ENCODE measurements at places on chromosomes 7 and 10.
A peak's percentile ranks its signal among the peaks of the same experiment; 100 is the strongest.

GRCh38 chr10:24700948-24701347 lies 22.7 kb downstream of the ARHGAP21 start:
- no peak for DNase-seq

- DNase-seq: no peak
These were observed 127.4 kb downstream of the ZNF365 start for GRCh38 chr10:62501547-62501946.

- no peak for DNase-seq
These were observed 537.1 kb upstream of the POM121L12 start for GRCh38 chr7:52498366-52498765.

DNA sequence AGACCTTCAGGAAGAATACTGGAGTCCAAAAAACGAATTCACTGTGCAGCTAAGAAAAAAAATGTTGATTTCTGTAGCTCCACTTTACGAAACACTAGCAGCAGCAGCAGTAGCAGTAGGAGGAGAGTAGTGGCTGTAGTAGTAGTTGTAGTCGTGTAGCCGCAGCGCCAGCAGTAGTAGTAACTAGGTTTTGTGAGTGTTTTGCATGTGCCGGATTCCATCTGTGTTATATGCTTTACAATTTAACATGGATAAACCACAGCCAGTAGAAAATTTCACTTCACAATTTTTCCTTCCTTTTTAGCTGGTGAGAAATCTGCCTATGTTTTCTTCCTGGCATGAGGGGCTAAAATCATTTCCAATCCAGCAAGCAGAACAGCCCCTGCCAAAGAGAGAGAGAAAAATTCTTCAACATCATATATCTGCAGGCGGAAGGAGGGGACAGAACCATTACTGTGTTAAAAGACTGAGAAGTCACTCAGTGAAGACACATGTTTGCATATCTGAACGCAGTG lies 148.4 kb upstream of the C7orf33 start:
- DNase-seq: no peak

DNA sequence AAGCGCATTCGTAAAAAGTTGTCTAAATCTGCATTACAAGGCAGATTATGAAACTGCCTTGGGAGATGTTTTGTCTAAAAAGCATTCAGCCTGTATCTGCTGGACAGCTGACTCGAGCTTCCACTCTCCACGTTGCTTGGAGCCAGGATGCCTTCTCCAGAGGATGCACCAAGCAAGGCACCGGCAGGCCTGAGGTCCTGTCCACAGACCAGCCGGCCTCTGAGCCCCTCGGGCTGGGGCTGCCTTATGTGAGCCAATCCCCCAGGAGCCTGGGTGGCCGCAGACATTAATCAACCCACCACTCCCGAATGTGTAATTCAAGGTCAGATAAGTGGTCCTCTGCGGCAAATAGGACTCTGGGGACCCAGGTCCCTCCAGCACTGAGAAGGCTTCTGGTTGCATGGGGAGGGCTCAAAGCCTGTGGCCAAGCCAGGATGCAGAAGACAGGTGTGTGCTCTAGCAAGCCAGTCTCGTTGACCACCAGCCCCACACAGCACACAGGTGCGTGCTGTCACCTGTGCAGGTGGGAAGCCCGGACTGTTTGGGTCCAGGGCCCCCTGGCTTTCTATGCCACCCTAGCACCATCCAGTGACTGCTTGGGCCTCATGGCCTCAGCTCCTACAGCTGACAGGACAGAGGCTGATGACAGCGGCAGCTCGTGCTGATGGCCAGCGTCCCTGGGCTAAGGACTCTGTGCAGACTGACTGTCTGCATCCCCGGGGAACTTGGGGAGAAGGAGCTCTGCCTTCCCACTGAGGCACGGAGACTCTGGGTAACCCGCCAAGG lies 4.8 kb upstream of the RET start:
- DNase-seq: no peak

DNA sequence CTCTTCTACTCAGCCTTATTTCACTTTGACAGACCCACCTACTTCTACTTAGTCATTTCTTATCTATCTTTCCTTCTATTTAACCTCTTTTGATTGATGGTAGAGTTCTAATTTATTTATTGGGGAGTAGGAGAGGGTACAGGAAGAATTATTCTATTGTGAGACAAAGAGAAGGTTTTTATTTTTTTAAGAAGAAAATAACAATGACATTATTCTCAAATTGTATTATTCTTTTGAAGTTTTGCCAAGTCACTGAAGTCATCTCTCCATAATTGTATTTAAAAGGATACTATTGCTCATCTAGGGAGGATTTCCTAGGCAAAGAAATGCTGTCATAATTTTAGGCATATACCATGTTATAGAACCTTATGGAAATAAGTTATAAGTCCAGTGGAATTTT lies 52.7 kb downstream of the ITGB8 start:
- no peak for DNase-seq

DNA sequence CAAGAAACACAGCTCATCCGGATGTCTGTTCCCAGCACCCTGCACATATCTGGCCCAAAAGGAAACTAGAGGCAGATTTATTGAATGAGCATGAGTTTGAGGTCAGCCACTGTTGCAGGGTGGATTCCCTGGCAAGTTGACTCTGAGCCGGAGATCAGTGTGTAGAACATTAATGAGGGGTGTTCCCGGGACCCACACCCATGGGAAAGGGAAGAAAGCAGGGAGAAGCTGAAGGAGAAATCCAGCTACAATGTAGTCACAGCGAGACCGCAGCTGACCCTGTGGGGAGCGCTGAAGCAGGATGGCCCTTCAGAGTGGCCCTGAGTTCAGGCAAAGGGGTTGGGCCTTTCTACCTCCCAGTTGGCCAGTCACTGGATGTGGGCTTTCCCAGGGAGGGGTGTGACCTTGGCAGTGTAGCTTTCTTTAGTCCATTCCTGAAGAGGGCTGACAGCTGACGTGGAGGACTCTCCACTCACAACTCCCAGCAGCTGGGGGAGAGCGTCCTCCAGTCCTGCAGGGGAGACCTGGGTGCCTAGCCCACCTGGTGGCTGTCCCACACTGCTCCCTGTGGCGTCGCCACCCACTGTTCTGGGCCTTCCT lies 324.2 kb upstream of the ZMIZ1 start:
- DNase-seq: no peak

- no peak for DNase-seq
These were observed 132.7 kb downstream of the ICA1 start for GRCh38 chr7:8129318-8129659.

- DNase-seq: no peak
These were observed 52.2 kb downstream of the UNCX start for GRCh38 chr7:1284743-1285458.

DNA sequence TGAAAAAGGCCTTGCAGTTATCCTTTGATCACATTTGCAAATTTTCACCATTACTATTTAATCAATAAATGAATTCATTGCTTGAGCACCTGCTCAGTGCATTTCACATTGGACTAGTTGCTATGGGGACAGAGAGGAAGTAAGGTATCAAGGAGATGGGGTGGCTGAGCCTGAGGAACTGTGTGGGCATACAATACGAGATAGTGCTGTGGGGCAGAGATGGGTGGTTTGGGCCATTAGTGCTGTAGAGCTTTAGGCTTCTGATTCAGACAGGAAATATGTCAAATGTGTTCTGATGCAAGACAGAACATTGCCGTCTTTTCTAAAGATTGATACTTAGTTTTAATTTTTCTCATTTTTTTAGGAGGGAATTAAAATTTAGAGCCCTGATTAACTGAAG lies 13.2 kb downstream of the ITGB8 start:
- no peak for DNase-seq

GRCh38 chr10:8245131-8245813 lies 190.8 kb downstream of the GATA3 start:
- DNase-seq: peak; percentile 56

DNA sequence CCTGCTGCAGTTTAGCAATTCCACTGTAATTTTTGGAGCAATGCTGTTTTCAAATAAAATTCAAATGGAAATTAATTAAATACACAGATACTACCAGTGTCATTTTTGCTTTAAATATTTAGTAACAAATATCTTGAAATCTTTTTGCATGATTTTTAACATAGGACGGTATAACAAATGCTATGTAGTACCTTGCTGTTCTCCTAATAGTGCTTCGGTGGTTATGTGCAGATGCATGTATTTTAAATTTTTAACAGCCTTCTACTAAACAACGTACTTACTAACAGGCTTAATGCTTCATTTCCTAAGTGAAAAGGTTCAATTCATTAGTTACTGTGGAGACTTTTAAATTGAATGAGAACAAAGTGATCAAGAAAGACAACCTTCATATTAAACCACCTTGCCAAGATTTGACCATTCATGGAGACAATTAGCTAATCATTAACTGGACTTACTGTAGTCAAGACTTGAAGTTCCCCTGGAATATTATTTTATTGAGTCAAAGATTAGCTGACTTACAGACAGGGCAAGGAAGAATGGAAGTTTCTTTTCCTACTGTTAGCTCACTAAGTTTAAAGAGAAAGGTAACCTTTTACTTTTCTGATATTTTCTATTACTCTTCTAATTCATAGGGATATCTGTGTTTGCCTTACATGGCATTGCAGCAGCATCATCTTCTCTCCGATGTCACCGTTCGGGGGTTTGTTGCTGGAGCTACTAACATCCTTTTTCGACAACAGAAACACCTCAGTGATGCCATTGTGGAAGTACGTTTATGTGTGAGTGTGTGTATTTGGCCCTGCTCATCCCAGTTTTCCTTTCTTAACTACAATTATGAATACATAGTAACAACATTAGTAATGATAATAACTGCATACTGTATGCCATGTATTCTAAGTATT lies 74.3 kb downstream of the AVL9 start:
- no peak for DNase-seq

DNA sequence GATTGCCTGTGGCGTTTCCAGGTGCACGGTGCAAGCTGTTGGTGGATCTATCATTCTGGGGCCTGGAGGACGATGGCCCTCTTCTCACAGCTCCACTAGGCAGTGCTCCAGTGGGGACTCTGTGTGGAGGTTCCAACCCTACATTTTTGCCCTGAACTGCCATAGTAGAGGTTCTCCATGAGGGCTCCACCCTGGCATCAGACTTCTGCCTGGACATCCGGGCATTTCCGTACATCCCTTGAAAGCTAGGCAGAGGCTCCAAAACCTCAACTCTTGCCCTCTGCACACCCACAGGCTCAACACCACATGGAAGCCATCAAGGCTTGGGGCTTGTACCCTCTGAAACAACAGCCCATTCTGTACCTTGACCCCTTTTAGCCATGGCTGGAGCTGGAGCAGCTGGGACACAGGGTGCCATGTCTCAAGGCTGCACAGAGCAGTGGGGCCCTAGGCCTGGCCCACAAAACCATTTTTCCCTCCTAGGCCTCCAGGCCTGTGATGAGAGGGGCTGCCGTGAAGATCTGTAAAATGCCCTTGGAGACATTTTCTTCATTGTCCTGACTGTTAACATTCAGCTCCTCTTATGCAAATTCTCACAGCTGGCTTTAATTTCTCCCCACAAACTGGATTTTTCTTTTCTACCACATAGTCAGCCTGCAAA lies 10.0 kb upstream of the FGL2 start:
- DNase-seq: no peak

Data from CD4-positive, alpha-beta memory T cell (primary cell).